ENCODE measurements at places on chromosomes 6 and 20.

DNA sequence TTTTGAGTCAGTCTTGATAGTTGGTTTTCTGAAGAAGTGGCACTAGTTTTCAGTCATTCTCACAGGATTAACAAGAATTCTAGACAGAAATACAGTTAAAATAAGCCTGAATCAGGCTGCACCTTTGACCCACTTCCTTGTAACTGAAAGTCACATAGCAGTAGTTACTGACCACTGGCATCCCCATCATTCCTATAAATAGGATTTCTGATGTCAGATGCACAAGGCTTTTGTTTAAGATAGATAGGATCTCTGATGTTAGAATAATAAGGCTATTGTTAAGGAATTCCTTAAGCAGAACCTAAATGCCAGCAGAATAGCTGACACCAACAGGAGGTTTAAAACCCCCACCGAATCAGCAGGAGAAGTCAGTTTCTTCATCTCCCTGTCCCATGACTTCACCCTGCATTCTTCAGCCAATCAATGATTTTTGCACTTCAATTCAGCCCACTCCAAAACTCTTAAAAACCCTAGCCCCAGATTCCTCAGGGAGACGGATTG lies 30.6 kb upstream of the ZBTB24 start:
- DNase-seq = no peak

GRCh38 chr6:159978291-159979135 lies 9.6 kb downstream of the IGF2R start:
- DNase-seq = no peak

DNA sequence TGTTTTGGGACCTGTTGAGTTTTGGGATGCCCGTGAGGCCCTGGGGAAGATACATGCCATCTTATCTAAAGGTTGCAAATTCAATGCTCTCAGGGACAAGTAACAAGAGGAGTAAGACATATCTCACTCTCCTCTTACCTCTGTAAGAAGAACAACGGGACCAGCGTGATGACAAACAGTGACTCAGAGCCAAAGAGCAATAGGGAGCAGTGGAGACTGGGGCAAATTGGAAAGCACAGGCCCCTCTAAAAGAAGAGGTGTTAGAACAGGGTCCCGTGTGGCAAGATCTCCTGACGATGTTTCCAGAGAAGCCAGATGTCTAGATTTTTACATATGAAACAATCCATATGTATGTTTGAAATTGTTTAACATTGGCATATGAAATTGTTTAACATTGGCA lies 11.6 kb downstream of the TP53RK start:
- DNase-seq = no peak

DNA sequence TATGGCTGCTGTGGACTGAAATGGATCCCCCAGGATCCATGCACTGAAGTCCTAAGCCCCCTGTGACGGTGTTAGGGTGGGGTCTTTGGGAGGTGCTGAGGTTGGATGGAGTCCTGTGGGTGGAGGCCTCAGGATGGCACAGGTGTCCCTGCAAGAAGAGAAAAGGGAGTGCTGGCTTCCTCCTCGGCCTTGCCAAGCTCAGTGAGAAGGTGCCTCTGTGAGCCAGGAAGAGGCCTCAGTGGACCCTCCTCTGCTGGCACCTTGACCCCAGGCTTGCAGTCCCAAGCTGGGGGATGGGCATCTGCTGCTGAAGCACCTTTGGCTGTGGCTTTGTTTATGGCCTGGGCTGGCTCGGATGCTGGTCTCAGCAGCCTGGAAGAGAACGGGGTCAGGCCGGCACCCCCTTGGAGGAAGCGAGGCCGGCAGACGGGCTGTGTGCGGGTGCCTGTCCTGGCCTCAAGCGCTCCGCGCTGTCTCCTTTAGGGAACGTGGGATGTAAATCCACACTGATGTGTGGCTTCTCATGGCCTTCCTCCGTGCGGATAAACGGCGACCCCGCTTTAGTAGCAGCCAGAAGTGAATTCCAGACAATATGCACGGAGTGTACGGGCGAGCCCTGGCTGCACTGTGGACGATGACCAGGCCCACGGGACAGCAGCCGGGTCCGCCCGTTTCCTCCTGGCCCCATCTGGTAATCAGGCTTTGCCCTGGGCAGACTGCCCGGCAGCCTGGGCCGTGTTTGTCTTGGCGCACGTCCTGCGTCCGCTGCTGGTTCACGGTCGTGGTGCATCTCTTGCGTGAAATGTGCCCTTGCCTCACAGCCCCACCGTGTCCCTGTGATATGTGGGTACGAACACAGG lies 182.6 kb downstream of the ERMARD start:
- no peak for DNase-seq

- DNase-seq = no peak
Observed at GRCh38 chr20:36468149-36469000, 72.9 kb upstream of the MYL9 start.

GRCh38 chr6:54640911-54641310 lies 205.7 kb upstream of the FAM83B start:
- no peak for DNase-seq

DNA sequence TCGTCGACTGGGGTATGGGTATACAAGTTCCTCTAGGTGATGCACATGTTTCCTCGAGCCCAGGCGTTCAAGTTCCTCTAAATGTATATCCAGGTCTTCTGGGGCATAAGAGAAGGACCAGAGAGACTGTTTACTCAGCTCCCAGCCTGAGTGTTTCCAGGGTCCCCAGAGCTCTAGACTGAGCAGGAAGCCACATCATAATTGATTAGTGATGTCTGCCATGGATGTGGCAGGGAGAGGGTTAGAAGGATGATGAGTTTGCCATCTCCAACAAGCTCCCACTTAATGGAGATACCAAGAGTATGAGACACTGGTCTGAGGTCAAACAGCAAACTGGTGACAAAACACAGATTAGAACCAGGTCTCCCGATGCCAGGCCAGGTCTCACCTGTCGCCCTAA lies 74.8 kb downstream of the PREX1 start:
- DNase-seq = no peak

DNA sequence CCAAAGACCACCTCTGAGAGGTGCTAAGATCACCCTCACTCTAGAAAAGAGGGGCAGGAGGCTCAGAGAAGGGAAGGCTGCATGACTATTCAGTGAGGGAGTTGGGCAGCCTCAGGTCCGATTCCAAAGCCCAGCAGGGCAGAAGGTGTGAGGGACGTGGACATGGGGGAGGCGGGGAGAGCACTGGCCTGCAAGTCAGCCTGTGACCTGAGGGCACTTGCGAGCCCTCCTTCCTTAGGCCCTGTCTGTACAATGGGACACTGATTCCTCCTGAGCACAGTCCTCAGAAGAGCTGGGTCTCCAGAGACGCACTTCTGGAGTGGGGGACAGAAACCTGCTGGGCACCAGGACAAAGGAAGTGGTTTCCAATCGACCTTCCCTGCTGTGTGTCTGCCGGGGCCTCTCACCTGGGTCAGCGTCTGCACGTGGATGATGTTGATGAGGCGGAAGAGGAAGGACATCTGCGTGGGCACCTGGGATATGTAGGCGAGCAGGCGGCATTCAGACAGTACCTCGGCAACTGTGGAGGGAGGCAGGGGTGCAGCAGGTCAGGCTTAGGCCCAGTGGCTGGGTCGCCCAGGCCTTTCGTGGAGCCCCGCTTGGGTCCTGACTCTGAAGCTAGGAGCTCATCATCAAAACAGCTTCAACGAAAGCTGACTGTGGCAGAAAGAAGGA lies 48.5 kb downstream of the MYH7B start:
- DNase-seq = no peak

DNA sequence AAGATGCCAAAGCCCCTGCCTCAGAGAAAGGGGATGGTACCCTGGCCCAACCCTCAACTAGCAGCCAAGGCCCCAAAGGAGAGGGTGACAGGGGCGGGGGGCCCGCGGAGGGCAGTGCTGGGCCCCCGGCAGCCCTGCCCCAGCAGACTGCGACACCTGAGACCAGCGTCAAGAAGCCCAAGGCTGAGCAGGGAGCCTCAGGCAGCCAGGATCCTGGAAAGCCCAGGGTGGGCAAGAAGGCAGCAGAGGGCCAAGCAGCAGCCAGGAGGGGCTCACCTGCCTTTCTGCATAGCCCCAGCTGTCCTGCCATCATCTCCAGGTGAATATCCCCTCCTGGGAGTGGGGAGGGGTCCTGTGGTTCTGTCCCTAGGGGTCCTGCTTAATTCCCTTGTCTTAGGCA lies 1.1 kb downstream of the MYLK2 start:
- DNase-seq = no peak

DNA sequence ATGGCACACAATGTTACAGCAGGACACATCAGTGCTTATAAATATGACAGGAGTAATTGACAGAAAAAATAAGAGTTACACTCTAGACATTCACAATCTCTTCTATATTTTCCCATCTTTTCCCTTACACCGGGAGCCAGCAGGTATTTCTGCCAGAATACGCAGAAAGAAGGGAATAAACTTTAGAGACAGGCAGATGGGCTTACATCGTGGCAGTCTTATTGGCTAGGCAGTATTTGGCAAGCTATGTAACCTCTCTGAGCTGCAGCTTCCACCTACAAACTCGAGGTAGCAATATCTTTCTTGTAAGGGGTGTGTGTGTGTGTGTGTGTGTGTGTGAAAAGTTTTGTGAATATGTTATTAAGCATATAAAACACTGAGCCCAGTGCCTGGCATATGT lies 33.0 kb upstream of the TSHZ2 start:
- no peak for DNase-seq

DNA sequence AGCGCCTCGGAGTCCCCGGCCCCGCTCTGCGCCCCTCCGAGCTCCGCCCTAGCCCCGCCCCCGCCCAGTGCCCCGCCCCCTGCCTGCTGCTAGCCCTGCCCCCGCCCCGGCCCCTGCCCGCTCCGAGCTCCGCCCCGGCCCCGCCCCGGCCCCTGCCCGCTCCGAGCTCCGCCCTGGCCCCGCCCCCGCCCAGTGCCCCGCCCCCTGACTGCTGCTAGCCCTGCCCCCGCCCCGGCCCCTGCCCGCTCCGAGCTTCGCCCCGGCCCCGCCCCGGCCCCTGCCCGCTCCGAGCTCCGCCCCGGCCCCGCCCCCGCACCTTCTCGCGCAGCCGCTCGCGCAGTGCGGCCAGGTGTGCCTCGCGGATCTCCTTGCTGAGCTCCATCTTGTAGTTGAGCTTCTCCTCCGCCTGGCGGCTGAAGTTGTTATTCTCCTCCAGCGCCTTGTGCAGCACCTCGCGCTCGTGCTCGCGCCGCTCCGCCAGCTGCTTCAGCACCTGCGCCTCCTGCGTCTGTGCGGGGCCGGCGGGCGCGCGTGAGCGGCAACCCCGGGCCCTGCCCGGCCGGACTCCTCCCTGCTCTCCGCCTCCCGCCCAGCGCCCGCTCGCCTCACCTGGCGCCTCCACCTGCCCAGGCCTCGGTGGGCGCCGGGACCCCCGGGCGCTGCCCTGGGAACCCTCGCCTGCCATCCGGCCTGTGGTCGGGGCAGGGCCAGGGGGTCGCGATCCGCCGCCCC lies 11.3 kb downstream of the STMN3 start:
- DNase-seq = peak; percentile 100

- DNase-seq = no peak
Observed at GRCh38 chr6:93917216-93917615, 497.9 kb upstream of the EPHA7 start.

GRCh38 chr6:15980801-15981200 lies 148.1 kb upstream of the MYLIP start:
- no peak for DNase-seq

DNA sequence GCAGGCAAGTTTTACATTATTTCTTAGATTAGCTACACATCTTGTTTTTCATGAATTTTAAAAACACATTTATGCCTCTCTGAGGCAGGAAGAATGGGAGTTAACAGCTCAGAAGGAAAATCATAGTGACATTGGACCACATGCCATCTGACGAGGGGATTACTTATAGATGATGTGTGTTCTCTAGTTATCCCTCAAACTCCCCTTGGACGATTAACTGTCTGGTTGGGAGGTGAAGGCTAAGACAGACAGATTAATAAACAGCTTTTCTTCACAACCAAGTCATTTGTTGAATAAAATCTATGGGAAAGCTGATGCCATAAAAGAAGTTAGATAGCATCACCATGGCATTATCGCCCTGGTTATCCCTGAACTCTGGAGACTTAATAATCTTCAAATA lies 80.0 kb upstream of the PREP start:
- no peak for DNase-seq
